ENCODE measurements at places on chromosomes 1 and 21.

DNA sequence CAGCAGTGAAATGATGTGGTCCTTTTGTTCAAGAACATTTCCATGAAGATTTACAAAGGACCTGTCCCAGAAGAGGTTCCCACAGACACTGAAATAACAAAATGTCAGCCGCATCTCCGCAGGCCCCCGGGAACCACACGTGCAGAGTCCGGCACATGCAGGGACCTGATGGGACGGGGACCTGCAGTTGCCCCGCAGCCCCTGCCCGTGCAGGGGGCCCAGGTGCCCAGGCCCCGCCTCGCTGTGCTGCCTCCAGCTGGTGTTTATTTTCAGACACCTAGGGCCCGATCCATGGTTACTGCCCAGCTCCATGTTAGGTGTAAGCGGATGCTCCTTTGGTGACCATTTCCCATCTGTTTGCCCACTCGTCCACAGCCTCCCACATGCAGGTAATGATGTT lies 149.3 kb upstream of the ARHGEF16 start:
- DNase-seq = no peak

DNA sequence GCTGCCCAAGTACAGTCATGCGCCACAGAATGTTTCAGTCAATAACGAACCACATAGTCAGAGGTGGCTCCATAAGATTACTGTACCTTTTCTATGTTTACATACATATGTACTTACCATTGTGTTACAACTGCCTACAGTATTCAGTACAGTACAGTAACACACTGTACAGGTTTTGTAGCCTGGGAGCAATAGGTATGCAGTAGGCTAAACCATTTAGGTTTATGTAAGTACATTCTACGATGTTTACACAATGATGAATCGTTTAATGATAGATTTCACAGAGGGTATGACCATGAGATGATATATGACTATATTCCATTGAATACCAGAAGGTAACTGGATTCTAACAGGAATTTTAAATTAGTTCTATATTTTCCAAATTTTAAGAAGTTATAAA lies 10.5 kb downstream of the YY1AP1 start:
- no peak for DNase-seq

- DNase-seq = no peak
These were observed 44.7 kb upstream of the FMO2 start for GRCh38 chr1:171140401-171140800.

DNA sequence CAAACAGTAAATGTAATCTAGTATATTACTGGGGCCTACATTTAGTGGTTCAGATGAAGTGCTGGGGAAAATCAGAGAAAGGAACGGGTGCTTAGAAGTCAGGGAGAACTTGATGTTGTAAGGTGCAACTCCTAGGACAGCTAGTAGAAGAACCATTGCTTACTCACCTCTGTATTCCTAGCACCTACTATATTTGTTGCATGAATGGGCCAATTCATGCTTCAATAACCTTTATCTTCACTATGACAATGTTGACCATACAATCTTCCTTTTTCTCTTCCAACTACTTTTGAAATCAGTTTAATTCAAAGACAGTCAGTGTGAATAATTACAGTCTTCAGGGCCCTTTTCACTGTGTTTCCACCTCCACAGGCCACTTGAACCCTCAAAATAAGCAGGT lies 125.0 kb upstream of the DMRTA2 start:
- no peak for DNase-seq

- no peak for DNase-seq
These were observed 128.1 kb upstream of the ZNF648 start for GRCh38 chr1:182189535-182190066.

DNA sequence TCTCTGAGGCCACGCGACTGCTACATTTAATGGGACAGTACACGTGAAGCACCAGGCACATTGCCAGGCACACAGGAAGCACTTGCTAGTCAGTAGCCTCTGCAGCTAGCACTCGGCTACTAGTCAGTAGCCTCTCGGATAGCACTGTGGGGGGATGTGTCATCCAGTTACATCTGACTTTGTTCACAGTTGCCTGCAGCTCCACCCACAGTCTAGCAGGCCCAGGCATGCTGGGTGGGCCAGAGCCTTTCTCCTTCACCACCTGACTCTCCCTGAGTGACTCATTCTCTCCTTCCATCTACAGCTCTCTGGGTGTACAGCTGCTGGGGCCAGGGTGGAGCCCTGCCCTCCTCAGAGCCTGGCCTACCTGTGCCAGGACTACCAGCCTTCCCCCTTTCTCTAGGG lies 51.5 kb downstream of the PTPRF start:
- no peak for DNase-seq

DNA sequence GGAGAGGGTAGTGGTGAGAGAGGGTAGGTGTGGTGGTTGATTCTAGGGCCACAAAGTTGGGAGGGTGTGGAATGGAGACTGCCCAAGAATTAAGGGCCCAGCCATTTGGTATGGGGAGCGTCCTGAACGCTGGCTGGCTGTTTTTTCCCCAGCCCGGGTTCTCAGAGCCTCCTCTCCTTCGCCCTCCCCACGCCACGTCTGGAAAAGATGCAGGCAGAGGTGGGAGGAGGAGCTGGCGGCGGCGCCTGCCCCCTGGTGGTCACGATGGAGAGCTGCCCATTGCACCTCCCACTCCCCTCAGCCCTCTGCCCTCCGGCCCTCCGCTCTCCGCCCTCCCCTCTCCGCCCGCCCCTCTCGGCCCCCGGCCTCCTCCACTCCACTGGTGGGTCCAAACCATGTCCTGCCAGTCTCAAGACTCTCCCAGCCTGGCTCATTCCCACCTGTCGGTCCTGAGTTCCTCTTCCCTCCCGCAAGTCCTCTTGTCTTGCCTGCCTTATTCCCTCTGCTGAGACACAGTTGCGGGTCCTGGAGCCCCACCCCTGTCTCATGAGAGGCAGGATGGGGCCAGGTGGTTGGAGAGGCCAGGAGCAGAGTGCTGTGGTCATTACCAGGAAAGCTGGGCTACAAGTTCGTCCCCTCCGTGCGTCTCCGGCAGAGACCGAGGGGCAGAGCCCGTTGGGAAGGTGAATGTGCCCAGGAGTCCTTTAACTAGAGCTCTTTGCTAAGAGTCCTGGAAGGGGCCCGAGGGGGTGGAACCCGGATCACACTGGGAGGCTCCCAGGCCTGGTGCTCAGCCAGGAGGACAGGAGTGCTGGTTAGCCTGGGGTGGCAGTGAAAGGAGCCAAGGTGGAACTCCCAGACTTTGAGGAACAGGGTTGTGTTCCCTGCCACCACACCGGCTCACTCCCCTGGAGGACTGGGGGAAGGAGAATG lies 22.6 kb downstream of the ETNK2 start:
- DNase-seq = no peak

Measured in left renal pelvis (tissue), 4 donors.